ENCODE measurements at places on chromosomes 3 and 15.
A peak's percentile ranks its signal among the peaks of the same experiment; 100 is the strongest.

DNA sequence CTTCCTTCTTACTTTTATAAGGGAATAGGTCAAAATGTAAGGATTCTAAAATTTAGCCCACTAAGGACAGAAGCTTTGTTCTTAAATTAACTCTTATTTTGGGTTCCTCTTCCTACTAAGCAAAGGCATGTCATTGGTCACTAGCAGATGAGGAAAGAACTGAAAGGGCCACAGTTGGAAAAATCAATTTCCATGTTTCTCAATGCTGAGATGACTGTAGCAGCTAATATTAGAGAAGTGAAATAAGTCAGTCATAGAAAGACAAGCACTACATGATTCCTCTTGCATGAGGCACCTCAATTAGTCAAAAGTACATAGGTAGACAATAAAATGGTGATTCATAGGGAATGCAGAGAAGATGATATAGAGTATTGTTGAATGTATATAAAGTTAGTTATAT, 353.7 kb downstream of the RSL24D1 start:
- no peak for DNase-seq

GRCh38 chr3:121969631-121970030, 52.4 kb downstream of the ILDR1 start:
- no peak for DNase-seq

GRCh38 chr3:169841171-169841570, 28.5 kb upstream of the LRRC34 start:
- DNase-seq = no peak

GRCh38 chr3:28575746-28576613, 227.4 kb upstream of the AZI2 start:
- DNase-seq = peak; percentile 69

DNA sequence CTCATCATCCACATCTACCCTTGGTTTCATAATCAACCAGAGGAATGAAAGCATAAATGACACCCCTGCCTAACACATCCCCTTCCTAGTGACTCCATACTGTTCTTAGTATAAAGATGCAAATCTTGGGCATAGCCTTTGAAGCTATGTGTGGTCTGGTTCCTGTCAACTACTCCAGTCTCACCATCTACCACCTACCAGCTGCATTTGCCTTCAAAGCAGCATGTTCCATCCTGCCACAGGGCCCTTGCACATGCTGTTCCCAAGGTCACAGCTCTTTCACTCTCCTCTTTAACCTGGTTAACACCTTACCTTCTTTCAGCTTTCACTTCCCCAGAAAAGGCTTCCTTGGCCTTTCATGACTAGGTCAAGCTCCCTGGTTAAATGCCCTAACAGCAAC, 62.3 kb upstream of the ARHGEF3 start:
- DNase-seq = no peak

GRCh38 chr15:101633356-101633755, 18.8 kb downstream of the TM2D3 start:
- DNase-seq = no peak

DNA sequence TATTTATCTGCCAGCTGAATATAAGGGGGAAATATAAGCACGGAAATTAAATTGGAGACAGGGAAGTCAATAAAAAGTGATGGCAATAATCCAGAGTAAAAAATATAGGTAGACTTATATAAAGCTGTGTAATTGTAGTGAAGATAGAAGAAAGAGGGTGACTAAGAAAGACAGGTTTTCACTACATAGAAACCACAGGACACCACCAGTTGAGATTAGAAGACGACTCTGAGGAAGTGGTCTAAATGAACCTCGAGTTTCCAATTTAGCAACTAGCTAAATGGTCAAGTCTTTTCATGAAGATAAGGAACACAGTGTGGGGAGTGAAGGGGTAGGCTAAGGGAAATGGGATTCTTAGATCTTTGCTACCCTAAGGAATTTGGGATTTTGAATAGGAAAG, 188.8 kb upstream of the ARL6 start:
- DNase-seq = no peak

GRCh38 chr3:110767838-110768237, 303.8 kb upstream of the NECTIN3 start:
- DNase-seq = no peak
